ENCODE measurements at places on chromosomes 12 and 14.

- no peak for DNase-seq
Measured at GRCh38 chr12:39752482-39753137, 133.0 kb upstream of the ABCD2 start.

GRCh38 chr12:94725375-94726168 is 75.2 kb upstream of the TMCC3 start:
- no peak for DNase-seq

DNA sequence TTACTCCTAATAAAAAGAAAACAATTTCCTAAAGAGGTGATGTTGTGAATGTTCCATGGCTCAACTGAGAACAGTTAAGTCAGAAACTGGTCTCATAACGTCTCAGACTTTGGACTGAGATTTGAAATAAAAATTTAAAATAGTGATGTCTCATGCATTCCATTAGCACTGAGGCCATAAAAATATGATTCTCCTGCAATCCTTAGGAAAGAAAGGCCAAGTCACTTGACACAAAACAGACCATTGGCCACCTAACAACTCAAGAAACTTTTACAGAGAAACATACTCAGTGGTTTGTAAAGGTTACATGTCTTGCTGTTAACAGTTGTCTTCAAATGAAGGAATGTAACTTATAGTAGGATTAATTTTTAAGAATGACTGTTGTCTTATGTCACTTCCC is 58.1 kb downstream of the STAB2 start:
- DNase-seq = no peak

GRCh38 chr12:14999695-15000365 is 27.0 kb downstream of the PDE6H start:
- DNase-seq = no peak

GRCh38 chr14:104224506-104225277 is 86.3 kb downstream of the KIF26A start:
- peak; percentile 52 for DNase-seq

GRCh38 chr12:47721431-47721973 is 3.8 kb downstream of the ENDOU start:
- DNase-seq = no peak

DNA sequence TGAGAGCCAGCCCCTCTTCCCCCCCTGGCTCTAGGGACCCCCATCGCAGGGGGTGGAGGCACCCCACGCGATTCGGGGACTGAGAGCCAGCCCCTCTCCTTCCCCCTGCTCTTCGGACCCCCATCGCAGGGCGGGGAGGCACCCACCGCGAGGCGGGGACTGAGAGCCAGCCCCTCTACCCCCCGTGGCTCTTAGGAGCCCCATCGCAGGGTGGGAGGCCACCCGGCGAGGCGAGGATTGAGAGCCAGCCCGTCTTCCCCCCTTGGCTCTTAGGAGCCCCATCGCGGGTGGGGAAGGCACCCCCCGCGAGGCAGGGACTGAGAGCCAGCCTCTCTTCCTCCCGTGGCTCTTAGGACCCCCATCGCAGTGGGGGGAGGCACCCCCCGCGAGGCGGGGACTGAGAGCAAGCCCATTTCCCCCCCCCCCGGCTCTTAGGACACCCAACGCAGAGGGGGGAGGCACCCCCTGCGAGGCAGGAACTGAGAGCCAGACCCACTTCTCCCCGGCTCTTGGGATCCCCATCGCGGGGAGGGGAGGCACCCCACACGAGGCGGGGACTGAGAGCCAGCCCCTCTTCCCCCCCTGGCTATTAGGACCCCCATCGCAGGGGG is 45.6 kb downstream of the DDX11 start:
- DNase-seq = no peak

- DNase-seq = no peak
Measured at GRCh38 chr12:42819846-42820245, 230.3 kb upstream of the PRICKLE1 start.

- no peak for DNase-seq
Measured at GRCh38 chr14:75022655-75023054, 19.9 kb downstream of the EIF2B2 start.

GRCh38 chr14:51596488-51597117 is 55.1 kb upstream of the FRMD6 start:
- no peak for DNase-seq

DNA sequence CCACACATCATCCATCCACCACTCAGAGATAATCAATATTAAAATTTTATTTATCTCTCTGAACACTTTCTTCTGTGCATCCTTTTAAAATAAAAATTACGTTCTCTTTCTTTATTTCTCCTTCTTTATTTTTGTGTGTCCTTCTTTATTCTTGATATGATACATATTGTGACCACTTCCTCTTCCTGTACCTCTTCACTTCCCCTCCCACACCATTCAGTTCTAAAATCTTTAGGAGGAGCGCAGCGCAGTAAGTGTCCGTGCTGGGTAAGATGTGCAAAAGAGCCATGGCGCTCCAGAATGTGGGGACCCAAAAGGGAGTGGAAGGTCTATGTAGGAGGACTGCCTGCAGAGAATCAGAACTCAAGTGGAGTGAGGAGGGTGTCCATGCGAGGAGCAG is 256.7 kb downstream of the ITPR2 start:
- no peak for DNase-seq

GRCh38 chr14:24368562-24369252 is 723 bp downstream of the NFATC4 start:
- peak; percentile 82 for DNase-seq

DNA sequence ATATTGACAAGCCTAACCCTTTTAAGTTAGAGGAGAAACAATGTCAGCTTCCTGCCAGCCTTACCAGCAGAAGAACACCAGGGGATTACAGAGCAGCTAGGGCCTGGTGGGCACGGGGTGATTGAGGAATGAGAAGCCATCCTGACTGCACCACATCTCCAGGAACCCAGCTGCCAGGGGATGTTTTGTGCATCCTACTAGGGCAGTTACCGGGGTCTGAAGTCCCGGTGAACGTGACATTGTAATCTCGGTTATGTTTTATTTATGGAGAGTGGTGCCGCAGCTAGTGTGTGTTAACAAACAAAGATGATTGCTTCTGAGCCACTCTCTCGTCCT is 115.9 kb downstream of the BCL11B start:
- DNase-seq = no peak

DNA sequence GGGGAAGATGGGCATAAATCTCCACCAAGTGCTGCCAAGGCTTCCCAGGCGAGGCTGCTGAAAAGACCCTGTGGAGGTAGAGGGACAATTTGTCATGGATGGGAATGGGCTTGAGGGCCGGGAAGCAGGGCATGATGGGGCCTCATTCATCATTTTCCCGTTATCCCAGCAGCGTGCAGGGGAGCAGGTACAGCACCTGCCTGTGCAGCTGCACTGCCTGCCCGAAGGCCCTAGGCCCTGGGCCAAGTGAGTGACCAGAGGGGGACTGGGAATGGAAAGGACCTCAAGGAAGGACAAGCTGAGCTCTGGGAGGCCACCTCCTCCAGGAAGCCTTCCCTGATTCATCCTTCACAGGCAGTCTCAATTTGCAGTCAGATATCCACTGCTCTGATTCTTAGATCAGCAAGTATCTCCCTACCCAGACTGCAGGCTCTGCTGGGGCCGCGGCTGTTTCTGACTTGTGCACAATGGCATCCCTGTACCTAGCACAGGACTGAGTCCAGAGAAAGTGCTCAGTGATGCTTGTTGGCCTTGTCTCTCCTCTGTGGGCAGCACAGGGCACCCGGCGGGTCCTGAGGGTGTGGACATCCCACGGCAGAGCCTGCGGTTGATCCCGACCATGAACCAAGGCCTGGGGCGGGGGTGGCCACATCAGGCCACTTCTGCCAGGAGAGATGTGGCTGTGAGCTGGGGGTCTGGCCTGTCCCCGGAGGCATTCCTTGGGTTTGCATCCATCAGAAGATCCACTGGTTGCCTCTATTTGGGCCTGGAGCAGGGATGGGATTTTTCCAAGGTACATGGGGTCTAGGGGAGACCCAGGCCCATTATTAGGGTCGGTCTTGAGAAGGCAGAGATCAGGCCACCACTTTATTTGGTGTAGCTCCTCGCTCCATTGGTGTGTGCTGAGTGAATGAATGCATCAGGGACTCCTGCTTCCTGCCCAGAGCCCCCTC is 167.3 kb upstream of the RTL1 start:
- no peak for DNase-seq

GRCh38 chr14:44820230-44820964 is 141.3 kb downstream of the KLHL28 start:
- no peak for DNase-seq

DNA sequence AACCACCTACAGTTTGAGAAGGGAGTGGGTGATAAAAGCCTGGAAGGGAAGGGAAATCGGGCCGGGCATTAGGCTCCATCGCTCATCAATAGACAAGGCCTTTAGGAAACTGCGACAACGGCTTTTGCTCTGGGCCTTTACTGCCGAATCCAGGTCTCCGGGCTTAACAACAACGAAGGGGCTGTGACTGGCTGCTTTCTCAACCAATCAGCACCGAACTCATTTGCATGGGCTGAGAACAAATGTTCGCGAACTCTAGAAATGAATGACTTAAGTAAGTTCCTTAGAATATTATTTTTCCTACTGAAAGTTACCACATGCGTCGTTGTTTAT is 261 bp upstream of the RNU7-1 start:
- DNase-seq = peak; percentile 89

GRCh38 chr14:73058922-73059673 is 764 bp downstream of the RBM25 start:
- DNase-seq = peak; percentile 61

DNA sequence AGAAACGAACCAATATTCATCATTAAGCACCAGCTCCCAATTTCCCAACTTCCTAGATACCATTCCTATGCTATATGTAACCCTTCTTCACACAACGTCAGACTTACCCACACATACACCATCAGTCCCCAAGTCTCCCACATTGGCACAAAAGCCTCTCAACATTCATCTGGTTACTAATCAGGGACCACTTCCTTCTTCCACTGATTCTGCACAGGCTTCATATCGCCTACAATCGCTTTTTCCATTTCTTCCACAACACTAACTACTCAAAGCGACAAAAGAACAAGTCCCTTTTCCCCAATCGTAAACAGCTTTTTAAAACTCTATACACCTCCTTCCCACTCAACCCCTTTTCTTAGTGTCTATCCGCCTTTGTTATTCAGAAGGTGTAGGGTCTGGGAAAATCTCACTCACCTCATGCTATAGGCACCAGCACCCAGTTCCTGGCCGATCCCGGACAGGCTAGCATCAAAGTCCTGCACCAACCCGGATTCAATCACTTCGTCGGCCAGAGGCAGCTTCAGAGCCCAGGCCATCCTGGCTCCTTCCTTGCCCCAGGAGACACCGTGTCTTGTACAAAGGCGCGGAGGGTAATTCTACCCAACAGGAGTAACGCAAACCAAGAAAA is 936 bp downstream of the TFCP2 start:
- peak; percentile 29 for DNase-seq

- DNase-seq = no peak
Measured at GRCh38 chr12:19461999-19462398, 22.7 kb downstream of the AEBP2 start.

GRCh38 chr12:39627914-39628313 is 8.3 kb upstream of the ABCD2 start:
- DNase-seq = no peak
